T-helper 22 cell (primary cell): ENCODE measurements at places on chromosomes 11 and 22.

DNA sequence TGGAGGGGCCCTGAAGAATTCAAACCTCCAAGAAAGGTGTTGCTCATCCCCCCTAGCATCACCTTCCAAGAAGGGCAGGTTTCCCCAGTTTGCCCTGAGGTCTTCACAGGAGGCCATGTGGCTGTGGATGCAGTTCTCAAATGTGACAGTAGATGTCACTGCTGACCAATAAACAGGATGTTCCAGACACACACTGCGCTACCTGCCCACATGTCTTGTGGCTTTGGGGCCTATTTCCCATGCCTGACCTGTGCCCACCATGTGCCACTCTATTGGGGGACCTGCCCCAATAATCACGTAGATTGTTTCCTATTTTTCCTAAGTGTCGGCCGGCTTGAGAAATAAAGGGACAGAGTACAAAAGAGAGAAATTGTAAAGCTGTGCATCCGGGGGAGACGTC, 4.5 kb downstream of the GSTT2 start:
- DNase-seq, result no peak

GRCh38 chr11:59199546-59200422, 12.9 kb downstream of the MPEG1 start:
- no peak for DNase-seq

DNA sequence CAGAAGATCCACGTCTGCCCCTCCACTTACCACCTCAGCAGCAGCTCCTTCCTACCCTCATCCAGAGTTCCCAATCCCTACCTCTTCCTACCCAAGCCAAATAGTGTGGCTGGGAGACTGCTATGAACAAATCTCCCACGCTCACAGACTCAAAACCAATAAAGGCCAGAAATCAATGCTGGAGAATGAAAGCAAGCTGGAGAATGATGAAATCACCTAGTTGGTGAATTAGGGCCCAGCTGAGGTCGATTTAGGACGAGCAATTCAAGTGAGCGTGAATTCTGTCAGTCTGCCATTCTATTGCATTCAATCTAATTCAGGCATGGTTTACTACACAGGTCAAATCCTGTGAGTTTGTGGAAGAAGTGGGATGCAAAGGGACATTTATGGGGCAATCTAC, 22.5 kb downstream of the COMMD9 start:
- DNase-seq, result no peak

GRCh38 chr22:27895600-27895999, 23.5 kb downstream of the PITPNB start:
- DNase-seq, result no peak

GRCh38 chr11:61201476-61201875, 1.8 kb upstream of the PGA3 start:
- no peak for DNase-seq

GRCh38 chr11:108733479-108734116, 68.7 kb downstream of the DDX10 start:
- DNase-seq, result no peak
